ENCODE measurements at places on chromosomes 6 and 20.
A peak's percentile ranks its signal among the peaks of the same experiment; 100 is the strongest.

- DNase-seq = no peak
These were observed 110.2 kb downstream of the WDR27 start for GRCh38 chr6:169591616-169592015.

GRCh38 chr6:25453288-25453687 is 174.1 kb downstream of the CARMIL1 start:
- no peak for DNase-seq

DNA sequence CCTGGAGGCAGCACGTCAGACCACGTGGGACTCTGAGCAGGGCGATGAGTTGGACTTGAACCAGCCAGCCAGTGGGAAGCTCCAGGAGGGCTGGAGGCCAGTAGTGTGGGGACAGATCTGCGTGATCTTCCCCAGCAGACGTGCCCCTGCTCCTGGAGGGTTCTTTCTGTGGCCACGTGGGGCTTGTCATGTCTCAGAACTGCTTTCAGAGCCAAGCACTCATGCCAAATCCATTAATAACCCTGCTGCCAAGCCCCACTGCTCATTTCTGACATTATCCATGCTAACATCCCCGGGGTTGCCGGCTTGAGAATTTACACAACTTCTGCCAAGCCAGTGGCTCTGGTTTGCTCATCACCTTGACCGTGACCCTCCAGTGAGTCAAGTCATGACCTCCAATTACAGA is 38.3 kb downstream of the SIRPA start:
- DNase-seq = no peak

- no peak for DNase-seq
These were observed 6.4 kb upstream of the PSMG4 start for GRCh38 chr6:3252369-3252768.

DNA sequence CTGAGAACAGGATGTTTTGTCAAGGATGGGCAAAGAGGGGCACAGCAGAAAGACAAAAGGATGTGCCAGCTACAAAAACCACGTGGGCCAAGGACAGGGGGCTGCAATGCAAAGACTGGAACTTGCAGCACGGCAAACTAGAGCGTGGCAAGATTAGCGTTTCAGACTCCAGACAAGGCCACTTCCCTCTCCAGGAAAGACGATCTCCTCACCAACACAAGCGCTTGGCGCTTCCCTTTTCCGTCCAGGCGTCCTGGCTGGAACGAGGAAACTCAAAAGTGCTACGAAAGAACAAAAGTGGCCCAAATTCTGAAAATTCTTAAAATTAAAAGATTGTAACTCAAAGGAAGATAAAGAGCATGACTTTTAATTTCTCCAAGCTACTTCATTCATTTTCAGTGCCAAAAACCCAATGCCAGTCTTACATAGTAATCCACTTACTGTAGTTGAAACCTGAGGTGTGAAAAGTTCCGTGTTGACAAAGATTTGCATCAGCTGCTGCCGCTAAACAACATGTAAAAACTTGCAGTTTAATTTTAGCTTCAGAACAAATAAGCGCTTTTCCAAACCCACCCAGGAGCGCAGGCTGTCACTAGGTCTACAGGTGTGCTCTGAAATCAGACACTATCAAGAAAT is 207.1 kb upstream of the RREB1 start:
- no peak for DNase-seq

- DNase-seq = peak; percentile 20
These were observed 10.9 kb downstream of the GOPC start for GRCh38 chr6:117591405-117591804.

DNA sequence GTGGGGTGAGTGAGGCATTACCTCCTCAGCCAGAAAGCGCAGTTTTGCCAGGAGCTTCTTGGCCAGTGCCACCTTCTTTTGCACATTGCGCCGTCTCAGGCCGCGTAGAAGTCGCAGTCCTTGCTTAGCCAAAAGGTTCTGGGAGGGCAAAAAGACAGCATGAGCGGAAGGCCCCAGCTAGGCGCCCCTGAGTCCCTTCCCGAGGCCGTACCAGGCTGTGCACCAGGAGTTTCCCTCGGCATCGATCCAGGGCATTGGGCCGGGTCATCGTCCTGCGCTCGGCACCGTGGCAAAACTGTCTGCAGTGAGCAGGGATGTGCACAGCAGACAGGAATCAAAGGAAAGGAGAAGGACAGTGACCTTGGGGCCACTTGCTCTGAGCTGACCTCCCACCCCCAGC is 20.2 kb upstream of the SPAG4 start:
- DNase-seq = no peak

DNA sequence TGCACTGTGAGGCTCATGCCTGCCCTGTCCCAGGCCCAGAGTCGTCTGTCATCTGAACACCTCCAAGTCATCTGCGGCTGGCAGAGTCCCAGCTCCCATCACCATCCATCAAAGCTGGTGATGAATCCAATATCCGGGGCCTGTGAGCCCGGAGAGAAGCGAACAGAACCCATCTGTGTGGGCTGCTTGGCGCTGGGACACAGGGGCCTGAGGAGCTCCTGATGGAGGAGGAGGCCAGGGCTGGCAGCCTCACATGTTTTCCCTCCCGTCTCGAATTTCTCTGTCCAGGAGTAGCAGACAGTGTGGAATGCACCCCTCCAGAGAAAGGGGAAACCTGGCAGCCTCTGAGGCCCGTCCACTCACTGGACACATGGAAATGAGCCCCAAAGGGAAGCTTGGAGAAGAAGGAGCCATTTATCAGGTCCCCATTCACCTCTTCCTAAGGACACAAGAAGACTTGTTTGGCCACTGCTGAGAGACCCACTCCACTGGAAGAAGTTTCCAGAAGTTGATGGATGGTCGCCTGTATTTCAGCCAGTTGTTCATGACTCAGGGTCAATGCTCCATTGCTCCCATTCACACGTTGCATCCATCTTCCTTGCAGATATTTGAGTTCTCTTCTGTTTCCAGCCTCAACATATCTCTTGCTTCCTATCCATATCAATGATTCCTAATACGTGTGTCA is 307.5 kb upstream of the SULF2 start:
- no peak for DNase-seq

- peak; percentile 93 for DNase-seq
These were observed 13.2 kb downstream of the SS18L1 start for GRCh38 chr20:62156592-62157386.

DNA sequence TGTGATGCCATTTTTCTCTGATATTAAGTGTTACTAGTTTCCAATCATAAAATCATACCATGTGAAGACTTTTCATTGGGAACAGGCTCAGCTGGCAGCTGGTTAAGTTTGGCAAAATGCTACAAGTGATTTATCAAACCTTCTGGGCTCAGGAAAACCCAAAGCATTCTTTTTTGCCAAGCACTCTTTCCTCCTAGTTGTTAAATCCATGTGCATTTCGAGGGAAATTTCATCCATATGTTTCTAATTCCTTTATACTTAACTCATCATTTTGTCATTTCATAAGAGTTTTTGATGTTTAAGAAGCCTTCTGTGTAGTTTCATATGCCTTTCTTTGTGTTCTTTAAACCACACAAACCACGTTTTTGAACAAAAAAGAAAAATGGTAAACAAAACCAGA is 217.6 kb upstream of the PDE10A start:
- DNase-seq = no peak

DNA sequence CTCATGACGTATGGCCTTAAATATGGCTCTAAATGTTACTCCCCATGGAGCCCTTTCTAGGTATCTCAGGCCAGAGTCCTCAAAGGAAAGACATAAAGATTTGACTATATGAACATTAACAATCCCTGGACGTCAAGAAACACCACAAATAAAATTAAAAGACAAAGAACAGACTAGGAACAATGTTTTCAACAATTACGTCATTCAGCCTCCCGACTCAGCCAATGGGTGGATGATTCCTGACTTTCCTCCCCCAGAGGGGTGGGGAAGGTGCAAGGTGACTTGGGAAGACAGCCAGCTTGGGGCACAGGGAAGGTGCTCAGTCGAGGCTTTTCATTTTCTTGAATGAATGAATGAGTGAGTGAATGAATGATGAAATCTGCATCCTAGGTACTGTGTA is 157.4 kb downstream of the TFAP2C start:
- DNase-seq = no peak

DNA sequence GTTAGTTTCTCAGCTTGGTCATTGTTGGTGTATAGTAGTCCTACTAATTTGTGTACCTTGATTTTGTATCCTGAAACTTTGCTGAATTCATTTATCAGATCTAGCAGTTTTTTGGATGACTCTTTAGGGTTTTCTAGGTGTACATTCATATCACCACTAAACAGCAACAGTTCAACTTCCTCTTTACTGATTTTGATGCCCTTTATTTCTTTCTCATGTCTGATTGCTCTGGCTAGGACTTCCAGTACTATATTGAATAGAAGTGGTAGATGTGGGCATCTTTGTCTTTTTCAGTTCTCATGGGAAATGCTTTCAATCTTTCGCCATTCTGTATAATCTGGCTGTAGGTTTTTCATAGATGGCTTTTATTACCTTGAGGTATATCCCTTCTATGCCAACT is 61.3 kb upstream of the HEY2 start:
- no peak for DNase-seq

- DNase-seq = no peak
These were observed 39.4 kb downstream of the RPRD1B start for GRCh38 chr20:38072898-38073297.

- no peak for DNase-seq
These were observed 29.8 kb downstream of the PSMB9 start for GRCh38 chr6:32883789-32884188.

DNA sequence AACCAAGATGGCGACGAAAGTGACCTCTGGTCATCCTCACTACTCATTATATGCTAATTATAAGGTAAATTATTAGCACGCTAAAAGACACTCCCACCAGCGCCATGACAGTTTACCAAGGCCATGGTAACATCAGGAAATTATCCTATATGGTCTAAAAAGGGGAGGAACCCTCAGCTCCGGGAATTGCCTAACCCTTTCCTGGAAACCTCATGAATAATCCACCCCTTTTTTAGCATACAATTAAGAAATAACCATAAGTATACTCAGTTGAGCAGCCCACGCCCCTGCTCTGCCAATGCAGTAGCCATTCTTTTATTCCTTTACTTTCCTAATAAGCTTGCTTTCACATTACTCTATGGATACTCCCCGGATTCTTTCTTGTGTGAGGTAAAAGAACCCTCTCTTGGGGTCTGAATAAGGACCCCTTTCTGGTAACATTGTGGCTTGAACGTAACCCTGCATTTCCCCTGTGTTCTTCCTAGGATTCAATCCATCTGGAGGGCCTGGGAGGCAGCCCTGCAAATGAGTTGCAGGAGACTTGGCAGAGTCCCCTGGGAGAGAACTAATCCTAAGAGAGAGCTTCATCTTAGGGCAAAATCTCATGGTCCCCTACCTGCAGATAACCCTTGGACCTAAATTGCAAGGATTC is 225.6 kb upstream of the JARID2 start:
- DNase-seq = no peak

GRCh38 chr6:160030103-160030502 is 61.2 kb downstream of the IGF2R start:
- no peak for DNase-seq

DNA sequence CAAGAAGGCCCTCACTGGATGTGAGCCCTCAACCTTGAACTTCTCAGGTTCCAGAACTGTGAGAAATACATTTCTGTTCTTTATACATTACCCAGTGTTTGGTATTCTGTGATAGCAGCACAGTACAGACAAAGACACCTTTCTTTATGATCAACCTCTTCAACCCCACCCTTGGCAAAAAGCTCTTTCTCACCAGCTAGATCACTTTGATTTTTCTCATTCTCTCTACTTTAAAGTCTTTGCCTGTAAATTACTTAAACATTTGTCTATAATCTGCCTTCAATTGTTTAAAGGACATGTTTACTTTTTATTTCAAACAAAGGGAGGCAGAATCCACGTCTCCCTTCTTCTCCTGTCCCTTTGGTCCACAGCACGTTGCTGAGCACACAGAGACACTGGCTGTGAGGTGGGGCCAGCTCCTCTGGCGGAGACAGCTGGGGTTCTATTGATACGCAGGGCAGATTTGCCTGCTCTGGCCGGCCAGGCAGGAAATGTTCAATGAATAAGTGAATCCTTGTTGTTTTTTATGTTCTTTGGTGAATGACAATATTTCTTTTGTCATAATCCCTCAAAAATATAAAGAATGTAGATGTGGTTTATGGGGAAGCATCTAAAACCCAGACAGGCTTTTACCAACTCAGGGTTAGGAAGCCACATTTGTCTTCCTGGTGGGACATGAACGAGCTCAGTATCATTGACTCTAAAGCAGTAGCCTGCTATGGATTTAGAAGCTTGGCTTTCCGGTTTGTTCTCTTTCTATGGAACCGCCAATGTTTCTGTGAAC is 52.9 kb downstream of the NEDD9 start:
- no peak for DNase-seq

DNA sequence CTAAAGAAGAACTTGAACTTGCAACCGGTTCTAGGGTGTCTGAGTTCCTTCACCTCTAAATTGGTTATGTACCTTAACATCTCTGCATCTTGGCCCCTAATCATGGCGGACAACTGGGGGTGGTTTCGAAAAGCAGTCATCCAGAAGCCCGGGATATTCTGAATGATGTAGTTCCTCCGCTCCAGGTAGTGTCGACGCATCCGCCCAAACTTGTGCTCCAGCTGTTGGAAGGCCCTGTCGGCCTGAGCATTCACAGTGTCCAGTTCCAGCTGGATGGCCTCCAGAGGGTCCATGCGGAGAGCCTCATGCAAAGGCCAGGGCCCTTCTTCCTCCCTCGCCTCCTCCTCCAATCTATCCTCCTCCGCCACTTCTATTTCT is 887 bp downstream of the TSPYL1 start:
- DNase-seq = no peak

DNA sequence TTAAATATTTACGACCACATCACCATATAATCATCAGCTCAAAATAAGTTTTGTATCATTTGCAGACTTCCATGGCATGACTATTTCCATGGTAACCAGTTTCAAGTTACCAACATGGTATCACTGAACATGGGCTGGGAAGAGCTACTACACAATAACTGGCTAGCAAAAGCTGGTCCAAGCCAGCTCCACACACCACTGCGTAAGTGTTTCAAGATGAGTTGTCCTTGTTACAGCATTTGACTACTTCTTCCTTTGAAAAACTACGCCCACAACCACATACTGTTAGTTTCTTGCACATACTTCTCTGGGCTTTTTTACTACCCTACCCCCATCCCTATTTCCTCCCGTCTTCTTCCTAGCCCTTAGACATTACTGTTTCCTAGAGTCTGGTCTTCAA is 8.5 kb downstream of the CD164 start:
- no peak for DNase-seq

GRCh38 chr20:36576081-36576445 is 2.7 kb downstream of the TGIF2 start:
- DNase-seq = no peak

GRCh38 chr20:16434062-16434664 is 139.1 kb downstream of the KIF16B start:
- peak; percentile 66 for DNase-seq
